ENCODE measurements at places on chromosomes 11 and 22. TPM values are rescaled to one million over a fixed set of nuclear protein-coding genes. Genes with fewer than 3 reads are reported as not detected.

CRYBA4 gene
- not detected for total RNA-seq

LRRC74B gene
- total RNA-seq, result under 0.01 TPM

GSTT4 gene
- not detected for total RNA-seq

TBX10 gene
- not detected for total RNA-seq

DRD4 gene
- not detected for total RNA-seq

OR52W1 gene
- total RNA-seq, result not detected

LRRC56 gene
- 1.2 TPM for total RNA-seq

MB gene
- total RNA-seq, result not detected

KCNJ1 gene
- not detected for total RNA-seq

OR10A3 gene
- total RNA-seq, result not detected

KCNJ11 gene
- total RNA-seq, result 11.0 TPM

DNA sequence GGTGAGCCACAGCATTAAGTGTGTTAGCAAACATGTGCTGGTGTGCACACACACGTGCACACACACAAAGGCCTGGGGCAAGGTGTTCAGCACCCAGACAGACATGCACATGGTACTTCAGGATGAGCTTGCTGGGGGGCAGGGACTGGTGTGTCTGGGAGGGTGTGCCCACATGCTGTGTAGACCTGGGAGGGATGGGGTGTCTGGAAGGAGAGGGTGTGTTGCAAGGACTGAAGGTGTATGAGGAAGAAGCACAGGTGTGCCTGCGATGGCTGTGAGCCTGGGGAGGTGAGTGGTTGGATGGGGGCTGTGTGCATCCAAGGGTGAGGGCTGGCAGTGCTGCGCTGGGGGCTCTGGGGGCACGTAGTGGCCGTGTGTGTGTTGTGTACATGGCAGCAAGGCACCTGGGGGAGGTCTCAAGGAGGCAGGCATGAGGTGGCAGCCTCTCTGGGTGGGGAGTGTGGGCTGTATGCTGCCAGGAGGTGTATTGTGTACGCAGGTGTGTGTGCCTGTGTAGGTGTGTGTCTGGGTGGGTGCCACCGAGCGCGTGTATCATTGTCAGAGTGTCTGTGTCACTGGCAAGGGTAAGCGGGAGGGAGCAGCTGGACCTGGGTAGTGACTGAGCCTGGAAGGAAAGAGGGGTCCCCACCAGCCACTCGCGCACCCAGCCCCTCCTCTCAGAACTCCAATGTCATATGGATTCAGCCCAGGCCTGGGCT is 2.2 kb downstream of the NRXN2 start:
- DNase-seq, result no peak

- no peak for DNase-seq
Measured at GRCh38 chr11:110087812-110088534, 5.2 kb upstream of the ZC3H12C start.

- no peak for DNase-seq
Measured at GRCh38 chr22:40313007-40313406, 33.3 kb upstream of the ADSL start.

- peak; percentile 80 for DNase-seq
Measured at GRCh38 chr11:118930094-118930712, 4.5 kb upstream of the BCL9L start.

DNA sequence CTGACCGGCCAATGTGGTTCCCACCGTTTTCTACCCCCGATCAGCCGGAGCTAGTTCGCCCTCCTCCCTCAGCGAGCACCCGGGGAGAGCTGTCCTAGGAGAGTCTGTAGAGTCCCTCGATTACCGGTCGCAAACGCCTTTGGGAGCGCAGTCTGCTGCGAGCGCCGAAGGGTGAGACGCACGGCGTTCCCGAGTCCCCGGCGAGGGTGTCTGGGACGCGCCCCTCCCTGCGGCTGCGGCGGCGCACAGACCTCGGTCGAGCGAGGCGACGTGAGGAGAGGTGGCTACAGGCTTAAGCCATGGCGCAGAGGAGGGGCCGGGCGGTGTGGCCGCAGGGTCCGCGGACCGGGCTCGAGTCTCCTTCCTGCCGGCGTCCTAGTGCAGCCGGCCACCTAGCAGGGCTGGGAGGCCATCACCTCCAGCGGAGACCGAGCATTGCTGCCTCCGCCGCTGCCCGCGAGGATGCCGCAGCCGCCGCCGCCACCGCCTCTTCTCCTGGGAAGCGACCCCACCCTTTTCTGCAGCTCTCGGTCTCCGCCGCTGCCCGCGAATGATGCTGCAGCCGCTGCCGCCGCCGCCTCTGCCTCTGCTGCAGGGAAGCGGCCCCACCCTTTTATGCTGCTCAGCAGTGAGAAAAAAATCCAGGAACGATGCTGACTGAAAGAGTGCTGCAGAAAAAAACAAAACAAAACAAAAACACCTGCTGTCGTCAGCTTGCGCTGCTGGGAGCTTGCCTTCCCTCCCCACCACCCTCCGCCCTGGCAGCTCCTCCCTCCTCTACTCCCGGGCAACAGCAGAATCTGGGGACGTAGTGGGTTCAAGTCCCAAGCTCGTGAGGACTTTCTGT is at the start of gene MAP6:
Gene MAP6, minus strand, starts transcription at position 588 of the 847 bp plus-strand sequence. CDS start 669 bp downstream, outside the sequence.
- DNase-seq, result peak; percentile 43

DNA sequence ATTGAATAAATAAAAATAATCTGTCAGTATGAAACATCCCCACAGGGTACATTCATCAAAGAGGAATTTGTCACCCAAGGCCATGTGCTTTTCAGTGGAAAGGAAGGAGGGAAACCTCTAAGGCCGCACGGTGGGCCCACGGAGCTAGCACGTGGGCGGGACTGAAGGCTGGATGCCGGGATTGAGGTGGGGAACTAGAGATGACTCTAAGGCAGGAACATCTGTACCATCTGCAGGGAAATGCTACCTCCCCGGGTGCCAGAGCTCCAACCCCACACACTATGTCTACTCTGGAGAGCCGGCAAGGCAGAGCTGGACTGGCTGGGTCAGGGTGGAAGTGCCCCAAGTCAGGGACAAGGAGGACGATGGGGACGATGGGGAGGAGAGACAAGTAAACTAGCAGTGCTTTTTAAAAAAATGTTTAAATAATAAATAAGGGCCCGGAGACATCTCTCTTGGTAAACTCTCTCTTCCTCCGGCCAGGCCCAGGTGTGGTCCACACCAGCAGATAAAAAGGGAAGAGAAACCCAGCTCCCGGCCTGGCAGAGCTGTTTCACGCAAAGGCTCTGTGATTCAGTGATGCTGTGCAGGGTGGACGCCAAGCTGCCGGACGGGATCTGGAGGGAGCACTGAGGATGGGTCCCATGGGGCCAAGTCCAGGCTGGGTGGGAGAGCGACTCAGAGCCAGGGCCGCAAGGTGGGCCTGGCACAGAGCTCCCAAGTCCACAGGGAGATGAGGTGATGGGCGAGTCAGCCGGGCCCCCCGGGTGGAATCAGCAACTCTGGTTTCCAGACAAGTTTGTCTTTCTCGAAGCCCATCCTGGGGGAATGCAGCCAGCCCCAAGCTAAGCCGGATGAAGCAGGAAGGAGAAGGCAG is 5.8 kb downstream of the LIF start:
- DNase-seq, result no peak

DNA sequence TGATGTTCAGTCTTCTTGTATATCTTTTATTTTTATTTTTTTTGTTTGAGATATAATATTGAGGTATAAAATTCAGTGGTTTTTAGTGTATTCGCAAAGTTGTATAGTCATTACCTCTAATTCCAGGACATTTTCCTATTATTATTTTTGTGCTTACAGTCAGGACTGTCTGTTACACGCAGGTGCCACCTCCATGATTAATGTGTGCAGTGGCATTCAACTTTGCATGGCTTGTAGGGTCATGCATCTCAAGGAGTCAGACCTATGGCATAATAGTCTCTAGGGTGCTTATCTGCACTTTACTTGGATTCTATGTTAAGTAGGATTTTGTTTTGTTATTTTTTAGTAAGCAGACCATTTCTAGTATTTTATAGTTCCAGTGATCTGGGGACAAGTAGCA is 1.0 kb downstream of the CTR9 start:
- no peak for DNase-seq

- no peak for DNase-seq
Measured at GRCh38 chr11:77421041-77421723, 52.7 kb downstream of the PAK1 start.

GRCh38 chr11:19696073-19696472 is 16.6 kb upstream of the NAV2 start:
- no peak for DNase-seq

DNA sequence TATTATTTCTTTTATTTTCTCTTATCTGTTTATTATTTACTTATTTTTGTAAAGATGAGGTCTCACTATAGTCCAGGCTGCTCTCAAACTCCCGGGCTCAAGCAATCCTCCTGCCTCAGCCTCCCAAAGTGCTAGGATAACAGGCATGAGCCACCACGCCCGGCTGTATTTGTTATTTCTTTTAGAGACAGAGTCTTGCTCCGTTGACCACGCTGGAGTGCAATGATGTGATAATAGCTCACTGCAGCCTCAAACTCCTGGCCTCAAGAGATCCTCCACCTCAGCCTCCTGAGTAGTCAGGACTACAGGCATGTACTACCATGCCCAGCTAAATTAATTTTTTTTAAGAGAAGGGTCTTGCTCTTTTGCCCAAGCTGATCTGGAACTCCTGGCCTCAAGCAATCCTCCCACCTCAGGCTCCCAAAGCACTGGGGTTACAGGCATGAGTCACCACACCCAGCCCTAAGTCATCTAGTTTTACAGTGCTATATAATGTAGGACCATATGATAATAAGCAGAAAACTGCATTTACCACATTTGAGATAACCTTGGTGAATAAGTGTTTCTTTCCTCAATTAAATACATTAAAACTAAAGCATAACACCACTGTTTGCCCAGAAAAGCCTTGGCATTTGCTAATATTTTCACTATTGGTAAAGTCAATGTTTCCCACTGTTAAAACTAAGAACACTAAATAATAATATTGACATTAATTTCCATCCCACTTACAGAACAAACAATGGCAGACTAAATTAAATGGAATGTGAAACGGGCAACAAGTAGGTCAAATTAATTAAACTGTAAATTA is 127.5 kb downstream of the SIK3 start:
- no peak for DNase-seq

- no peak for DNase-seq
Measured at GRCh38 chr11:65116370-65117205, 913 bp downstream of the ZNHIT2 start.

DNA sequence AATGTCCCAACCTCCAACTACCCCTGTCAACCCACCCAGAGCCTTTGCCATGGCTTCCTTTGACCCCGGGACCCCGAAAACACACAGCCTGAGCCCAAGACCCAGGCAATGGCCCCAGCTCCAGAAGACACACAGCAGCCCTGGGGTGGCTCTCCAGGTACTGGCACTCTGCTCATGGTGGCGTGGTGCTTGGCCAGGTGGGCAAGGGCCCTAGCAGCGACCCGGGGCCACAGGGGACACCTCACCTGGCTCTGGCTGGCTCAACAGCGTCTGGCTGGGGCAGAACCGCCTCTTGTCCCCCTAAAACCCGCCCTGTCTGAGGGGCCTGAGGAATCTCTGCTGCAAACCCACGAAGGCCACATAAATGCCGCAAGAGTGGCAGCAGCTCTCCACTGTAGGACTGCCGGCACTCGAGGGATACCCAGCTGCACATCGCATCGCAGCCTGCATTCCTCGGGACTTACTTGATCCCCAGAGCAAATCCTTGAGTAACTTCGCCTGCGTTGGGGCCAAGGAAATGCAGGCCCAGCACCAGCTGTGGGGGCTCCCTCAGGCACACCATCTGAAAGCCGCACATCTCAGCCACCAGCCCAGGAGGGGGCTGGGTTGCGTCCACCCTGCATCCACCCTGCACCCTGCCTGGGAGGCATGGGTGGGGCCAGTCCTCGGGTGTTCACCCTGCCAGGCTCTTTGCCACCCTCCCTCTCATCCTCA is 23.1 kb upstream of the GNB1L start:
- DNase-seq, result no peak

DNA sequence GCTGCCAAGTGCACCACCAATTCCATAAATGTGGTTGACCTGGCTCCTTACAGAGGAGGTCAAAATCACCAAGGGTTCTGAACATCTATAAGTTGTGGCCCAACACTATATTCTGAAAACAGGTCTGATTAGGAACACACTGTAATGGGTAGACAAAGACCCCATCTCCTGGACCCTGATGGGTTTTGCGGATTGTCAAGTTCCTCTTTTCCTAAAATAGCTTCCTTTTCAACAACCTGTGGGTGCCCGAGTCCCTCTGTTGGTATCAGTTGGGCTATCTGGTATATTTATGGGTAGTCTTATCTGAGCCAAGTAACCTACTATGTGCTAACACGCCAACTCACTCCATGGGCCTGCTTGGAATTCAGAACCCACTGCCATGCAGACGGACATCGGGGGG is 9.9 kb upstream of the CACNG2 start:
- DNase-seq, result no peak

DNA sequence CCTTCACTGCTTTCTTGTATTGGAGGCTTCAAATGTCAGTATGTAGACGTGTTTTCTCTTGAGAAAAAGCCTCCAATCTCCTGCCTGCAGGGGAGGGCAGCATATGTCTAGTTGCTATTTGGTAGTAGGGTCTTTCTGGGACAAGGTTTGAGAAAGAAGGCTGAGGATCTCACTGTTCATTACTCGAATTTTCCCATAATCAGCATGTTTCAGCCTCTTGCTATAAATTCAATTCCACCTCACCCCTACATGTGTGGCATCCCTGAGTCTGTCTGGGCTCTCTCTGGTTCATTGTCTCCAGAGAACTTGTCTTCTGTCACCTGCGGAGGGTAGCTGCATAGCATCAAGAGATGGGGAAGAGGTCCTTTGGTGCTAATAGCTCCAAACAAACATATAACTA is 19.5 kb upstream of the CCDC83 start:
- DNase-seq, result no peak

GRCh38 chr11:14232652-14233051 is 126.3 kb downstream of the RRAS2 start:
- no peak for DNase-seq

DNA sequence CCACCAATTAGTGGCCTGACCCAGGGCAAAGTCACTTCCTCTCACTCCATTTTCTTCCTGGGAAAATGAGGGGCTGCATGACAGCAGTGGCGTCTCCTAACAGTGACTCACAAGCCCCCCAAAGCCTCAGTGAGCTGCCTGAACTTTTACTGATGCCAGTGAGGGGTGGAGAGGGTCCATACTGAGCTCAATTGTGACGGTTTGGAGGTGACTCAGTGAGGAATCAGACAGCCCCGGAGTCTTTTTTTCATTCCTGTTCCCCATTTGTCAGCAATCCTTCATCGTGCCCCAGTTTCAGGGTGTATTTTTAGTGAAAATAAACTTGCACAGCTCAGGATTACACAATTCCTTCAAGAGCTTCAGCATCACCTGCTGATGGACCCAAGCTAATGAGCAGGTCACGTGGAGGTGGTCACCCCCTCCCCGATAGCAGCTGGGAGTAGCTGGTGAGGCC is 30.1 kb upstream of the RASD2 start:
- DNase-seq, result no peak

GRCh38 chr11:78586452-78587046 is 11.9 kb upstream of the NARS2 start:
- DNase-seq, result no peak

All from frontal cortex (tissue), 4 donors.